ENCODE measurements at places on chromosomes 5 and 9.
A peak's percentile ranks its signal among the peaks of the same experiment; 100 is the strongest.

DNA sequence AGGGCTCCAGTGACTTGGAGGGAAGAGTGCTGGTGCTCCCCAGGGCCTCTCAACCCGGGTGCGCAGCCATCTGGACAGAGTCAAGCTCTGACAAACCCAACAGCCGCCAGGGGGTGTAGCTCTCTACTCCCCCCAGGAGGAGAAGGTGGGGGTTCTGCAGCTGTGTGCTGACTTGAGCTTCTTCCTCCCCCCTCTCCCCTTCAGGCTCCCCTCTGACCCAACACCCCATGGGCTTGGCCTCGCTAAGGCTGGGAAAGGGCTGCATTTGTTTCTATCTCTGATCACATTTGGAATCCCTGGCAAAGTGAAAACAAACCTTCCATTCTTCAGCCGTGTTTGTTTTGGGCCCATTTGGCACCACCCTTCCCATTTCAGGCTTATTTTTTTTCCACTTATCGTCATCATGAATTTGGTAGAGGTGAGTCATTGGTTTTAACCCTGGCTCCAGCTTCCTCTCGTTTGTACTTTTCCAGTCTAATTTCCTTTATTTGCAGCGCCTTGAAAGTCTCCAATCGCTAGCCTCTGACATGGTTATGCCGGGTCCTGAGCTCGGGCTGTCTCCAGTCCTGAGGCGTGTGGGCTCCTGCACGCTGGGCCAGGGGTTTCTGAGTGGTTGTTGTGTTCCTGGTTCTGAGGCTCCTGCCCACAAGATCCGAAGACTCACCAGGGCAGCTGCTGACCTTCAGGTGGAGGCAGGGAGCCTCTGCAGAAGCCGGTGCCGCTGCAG is 36.1 kb downstream of the DAP start:
- DNase-seq = peak; percentile 34

DNA sequence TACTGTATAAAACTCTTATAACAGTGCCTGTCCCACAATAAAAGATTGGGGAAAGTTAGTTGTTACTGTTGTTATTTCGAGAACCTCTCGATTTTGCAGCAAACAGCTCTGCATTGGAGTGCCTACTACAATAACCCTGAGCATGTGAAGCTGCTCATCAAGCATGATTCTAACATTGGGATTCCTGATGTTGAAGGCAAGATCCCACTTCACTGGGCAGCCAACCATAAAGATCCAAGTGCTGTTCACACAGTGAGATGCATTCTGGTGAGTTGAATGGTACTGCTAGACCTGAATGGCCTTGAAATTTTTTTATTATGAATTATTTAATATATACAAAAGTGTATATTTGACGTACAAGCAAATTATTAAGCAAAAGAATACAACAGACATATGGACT is 123.2 kb downstream of the TEX10 start:
- no peak for DNase-seq

DNA sequence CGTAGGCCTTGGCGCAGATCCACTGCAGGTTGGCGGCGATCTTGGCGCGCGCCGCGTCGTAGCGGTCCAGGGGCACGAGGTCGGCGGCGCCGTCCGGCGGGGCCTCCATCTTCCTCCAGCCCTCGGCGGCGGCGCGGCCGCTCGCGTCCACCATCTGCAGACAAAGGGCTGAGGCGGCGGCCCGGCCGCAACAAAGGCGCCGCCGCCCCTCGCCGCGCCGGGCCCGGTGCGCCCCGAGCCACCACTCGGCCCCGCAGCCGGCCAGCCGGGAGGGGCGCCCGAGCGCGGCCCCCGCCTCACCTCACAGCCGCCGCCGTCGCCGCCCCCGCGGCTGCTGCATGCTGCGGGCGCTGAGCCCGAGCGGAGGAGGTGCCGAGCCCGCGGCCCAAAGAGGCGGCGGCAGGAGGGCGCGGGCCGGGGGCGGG is 328 bp downstream of the CAMSAP1 start:
- DNase-seq = no peak

DNA sequence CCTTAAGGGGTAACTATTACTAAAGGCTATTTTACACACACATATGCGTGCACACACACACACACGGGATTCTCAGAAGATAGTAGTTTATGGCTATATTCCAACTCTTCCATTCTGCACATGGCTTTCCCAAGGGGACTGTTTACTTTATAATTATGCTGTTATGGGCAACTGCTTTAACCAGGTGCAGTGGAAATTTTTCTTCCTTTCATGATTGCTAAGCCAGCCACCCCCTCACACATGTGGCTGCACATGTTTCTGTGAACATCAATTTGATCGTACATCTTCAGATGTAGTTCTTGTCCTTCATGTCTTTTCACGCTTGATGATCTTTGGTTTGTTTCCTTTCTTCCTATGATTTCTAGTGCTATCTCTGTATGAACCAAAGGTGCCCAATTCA is 37.0 kb downstream of the MRPS30 start:
- DNase-seq = no peak

GRCh38 chr9:38211002-38211401 is 142.0 kb upstream of the SHB start:
- DNase-seq = no peak

All from GM04503 (cell line).